Stimulated activated CD4-positive, alpha-beta T cell treated with anti-CD3 and anti-CD28 coated beads, Interleukin-15, amount 100 ng/mL, for 24 hours (primary cell): ENCODE measurements at places on chromosomes 4 and X.

DNA sequence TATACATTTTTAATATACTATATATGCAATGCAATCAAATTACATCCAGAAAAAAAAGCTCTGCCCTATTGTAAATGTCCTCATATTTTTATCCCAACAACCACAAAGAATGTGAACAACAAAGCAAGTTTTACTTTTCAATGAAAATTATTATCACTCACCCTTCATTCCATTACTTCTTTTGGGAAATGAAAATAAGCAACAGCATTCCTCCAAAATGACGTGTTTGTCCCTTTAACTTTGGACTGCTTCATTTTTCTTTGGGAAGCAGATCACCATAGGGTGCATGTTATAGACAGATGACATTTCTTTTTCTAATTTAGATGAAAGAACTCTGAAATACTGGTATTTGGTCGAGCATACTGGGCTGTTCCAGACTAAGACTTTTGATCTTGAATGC, 667.1 kb upstream of the BOD1L1 start:
- no peak for DNase-seq

- DNase-seq: no peak
These were observed 1.1 kb downstream of the DCK start for GRCh38 chr4:70994387-70995099.

DNA sequence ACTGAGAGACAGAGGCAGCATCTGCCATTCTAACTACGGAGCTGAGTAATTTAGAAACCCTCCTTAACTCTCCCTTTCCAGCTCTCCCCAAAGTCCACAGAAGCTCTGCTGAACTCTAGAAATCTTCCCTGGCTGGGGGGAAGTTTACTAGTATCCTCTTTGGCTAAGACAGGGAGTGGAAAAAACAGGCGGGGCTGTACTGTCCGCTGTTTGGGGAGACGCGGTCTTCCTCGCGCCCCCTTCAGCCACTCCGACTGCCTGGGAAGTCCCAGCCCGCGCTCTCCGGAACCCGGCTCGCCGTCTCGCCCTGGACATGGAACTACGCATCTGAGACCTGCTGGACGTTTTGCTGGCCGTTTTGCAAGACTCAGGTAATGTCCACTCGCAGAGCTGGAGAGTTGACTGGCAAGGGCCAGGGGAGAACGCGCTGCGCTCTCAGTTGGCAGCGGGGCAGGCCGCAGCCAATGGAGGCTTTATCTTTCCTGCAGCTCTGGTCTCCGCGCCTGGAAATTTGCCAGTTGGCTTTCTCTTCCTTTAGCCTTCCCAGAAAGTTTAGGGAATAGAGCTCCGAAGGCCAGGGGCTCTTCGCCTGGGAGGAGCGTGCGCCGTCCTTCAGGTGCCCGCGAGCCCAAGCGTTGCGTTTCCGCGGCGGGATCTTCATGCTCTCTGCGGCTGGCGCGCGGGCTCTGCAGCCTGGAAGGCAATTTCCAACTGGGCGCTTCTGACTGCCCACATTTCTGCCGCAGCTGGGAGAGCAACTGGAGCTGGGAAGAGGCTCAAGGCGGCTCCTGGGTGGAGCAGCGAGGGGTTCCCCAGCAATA, 892 bp downstream of the IL1RAPL2 start:
- DNase-seq: no peak

DNA sequence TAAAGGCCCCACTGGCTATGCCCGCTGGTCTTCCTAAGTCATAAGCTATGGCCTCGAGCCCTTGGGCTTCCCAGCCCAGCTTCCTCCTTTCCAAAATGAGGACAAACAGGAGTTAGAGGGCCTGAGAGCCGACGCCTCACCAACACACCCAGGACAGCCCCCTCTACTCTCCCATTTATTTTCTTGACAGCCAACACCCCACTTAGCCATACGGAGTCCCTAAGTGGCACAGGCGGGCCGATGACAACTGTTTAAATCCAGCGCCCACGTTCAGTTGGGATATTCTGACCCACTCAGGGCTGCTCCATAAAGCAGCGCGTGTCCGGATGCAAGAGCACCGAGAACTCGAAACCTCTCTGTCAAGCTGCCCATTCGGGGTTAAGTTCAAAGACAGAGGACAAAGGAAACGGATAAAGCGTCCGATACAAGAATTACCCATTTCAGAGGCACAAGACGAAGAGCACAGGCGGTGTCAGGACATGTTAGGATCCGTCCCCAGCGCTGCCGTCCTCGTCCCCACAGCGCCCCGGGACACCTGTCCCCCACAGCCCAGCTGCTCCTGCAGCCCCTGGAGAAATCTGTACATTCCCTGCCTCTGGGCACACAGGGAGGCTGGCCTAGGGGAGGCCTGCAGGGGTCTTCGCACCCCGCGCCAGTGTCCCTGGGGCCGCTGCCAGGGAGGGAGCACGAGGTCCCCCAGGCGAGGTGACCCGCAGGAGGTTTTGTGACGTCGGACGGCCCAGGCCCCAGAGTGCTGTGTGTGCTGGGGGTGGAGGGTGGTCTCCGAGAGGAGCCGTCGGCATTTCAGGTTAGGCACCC, 1.2 kb downstream of the PRKX start:
- DNase-seq: peak; percentile 12

GRCh38 chr4:16443504-16444088, 217.3 kb upstream of the TAPT1 start:
- no peak for DNase-seq

- no peak for DNase-seq
These were observed 12.4 kb downstream of the LIMCH1 start for GRCh38 chr4:41550308-41550707.

DNA sequence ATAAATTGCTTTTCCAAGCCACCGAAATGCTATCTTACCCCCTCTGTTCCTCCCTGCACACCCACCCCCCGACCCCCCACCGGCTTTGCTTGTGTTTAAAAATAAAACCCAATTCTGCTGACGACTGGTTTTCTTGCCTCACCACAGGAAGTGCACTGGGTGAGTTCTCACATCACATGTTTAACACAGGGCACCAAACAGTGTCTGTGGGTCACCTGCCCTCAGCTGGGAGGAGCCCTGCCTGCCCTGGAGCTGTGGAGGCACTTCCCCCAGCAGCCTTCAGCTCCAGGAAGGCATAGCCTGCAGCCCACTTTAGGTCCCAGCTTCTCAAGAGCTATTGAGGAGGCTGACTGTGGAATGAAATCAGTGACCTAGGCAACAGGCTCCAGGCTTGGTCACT, 8.8 kb downstream of the TMEM255A start:
- DNase-seq: peak; percentile 12

- DNase-seq: no peak
These were observed 108.2 kb upstream of the SORBS2 start for GRCh38 chr4:185920171-185920570.

DNA sequence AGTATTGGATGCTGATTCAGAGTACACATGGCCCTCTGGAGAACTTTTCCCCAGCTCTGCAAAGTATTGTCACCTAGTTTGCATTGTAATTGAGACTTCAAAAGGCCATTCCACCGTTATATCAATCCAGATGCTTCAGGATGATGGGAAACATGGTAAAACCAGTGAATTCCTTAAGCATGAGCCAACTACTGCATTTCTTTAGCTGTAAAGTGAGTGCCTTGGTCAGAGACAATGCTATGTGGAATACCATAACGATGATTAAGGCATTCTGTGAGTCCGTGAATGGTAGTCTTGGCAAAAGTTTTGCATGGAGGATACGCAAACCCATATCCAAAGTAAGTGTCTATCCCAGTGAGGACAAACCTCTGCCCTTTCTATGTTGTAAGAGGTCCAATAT, 355.2 kb downstream of the DCAF12L2 start:
- no peak for DNase-seq

- no peak for DNase-seq
These were observed 192.2 kb upstream of the ITM2A start for GRCh38 chrX:79559290-79559689.

DNA sequence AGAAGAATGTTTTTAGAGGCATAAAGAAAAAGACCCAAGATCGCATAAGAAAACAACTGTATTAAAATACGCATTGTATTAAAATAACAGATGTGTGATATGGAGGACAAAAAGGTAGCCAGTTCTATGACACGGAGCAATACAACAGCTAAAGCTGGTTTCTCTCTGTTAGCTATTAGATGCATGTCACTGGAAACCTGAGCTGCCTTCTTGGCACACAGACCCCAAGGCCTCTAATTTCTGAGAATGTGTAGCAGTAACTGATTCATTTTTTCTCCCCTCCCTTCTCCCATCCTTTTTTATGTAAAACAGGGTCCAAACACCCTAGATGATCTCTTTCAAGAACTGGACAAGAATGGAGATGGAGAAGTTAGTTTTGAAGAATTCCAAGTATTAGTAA, 4.1 kb downstream of the S100G start:
- DNase-seq: no peak

DNA sequence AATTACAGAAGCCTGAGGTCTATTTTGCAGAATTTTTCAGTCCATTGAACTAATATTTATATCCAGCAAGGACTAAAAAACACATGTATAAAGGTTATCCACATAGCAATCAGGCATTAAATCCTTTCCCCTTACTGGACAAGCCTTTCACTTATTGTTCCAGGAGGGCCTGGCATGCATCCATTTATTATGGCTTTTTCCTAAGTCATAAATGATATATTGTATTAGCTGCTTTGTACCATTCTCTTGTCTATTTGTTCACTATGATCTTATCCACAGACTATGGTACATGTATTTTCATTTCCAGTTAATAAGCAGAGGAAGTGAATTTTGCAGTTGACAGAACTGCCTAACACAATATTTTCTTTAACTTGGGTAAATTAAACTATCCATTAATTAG, 105.4 kb upstream of the ANK2 start:
- DNase-seq: no peak

DNA sequence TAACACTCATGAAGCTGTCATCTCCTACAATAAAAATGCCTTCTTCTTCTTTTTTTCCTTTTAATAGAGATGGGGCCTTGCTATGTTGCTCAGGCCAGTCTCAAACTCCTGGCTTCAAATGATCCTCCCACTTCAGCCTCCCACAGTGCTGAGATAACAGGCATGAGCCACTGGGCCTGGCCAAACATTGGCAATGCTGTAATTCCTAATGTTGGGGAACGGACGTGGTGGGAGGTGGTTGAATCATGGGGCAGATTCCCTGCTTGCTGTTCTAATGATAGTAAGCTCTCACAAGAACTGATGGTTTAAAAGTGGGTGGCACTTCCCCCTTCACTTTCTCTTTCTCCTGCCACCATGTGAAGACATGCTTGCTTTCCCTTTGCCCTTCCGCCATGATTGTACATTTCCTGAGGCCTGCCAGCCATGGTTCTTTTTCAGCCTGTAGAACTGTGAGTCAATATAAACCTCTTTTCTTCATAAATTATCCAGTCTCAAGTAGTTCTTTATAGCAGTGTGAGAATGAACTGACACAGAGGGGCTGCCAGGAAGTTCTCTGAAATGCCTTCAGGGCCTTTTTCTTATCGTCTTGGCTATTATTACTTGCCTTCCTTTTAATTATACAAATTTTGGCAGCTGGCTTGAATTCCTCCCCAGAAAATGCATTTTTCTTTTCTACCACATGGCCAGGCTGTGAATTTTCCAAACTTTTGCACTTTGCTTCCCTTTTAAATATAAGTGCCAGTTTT, 93.0 kb downstream of the CENPC start:
- DNase-seq: no peak

GRCh38 chr4:40323866-40324265, 11.3 kb upstream of the CHRNA9 start:
- DNase-seq: no peak

DNA sequence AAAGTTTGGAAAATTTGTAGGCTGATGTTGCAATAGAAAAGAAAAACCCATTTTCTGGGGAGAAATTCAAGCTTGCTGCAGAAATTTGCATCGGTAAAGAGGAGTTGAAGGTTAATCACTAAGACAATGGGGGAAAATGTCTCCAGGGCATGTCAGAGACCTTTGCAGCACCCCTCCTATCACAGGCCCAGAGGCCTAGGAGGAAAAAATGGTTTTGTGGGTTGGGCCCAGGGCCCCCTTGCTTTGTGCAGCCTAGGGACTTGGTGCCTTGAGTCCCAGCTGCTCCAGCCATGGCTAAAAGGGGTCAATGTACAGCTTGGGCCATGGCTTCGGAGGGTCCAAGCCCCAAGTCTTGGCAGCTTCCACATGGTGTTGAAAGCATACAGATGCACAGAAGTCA, 17.8 kb downstream of the TMSB15A start:
- DNase-seq: no peak

DNA sequence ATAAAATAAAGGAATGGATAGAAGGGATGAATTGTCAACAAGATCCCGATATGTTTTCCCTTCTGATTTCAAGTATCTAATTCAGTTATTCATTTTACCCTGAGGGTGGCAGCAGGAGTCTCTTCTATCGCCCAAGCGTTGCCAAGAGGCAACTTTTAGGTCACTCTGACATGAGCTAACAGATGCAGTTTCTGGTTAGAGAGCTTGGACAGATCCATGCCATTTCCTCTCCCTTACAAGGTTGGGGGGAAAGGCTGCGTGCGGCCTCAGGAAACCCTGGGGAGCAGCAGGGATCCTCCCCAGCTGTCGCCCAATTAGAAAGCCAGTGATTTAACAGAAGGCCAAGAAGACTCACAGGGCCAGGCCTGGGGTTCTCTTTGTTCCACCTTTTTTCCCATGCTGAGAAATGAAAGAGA, 35.3 kb upstream of the WAS start:
- DNase-seq: peak; percentile 6

- DNase-seq: no peak
These were observed 75.1 kb downstream of the CEP44 start for GRCh38 chr4:174358829-174359228.
